ENCODE measurements at places on chromosomes 5 and 9.
A peak's percentile ranks its signal among the peaks of the same experiment; 100 is the strongest.

- DNase-seq = no peak
Measured at GRCh38 chr5:180095545-180095944, 24.0 kb upstream of the RNF130 start.

GRCh38 chr5:127011153-127011552, 19.2 kb downstream of the MARCHF3 start:
- DNase-seq = peak; percentile 82

DNA sequence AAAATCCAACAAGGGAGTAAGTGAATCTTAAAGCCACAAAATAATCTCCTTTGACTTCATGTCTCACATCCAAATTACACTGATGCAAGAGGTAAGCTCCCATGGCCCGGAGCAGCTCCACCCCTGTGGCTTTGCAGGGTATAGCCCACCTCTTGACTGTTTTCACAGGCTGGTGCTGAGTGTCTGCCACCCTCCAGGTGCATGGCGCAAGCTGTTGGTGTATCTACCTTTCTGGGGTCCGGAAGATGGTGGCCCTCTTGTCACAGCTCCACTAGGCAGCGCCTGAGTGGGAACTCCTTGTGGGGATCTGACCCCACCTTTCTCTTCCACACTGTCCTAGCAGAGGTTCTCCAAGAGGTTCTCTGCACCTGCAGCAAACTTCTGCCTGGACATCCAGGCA, 1051.1 kb upstream of the CDH6 start:
- no peak for DNase-seq

DNA sequence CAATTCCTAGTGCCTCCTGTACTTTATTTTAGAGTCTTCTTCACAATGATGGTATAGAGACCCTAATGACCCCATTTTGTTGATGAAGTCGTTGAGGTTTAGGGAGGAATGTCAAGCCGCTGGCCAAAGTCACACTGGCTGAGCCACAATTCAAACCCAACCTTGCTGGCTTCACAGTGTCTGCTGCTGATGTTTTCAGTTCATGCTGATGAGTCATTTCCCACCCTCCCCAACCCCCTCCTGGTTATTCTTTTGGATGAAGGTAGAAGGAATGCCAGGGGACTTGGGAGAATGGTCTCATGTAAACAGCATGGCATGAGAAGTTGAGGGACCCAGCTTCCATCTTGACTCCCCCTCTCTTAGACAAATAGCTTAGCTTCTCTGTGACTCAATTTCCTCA, 68.6 kb downstream of the TMEM252 start:
- no peak for DNase-seq

- no peak for DNase-seq
Measured at GRCh38 chr5:78521455-78521854, 127.1 kb downstream of the LHFPL2 start.

DNA sequence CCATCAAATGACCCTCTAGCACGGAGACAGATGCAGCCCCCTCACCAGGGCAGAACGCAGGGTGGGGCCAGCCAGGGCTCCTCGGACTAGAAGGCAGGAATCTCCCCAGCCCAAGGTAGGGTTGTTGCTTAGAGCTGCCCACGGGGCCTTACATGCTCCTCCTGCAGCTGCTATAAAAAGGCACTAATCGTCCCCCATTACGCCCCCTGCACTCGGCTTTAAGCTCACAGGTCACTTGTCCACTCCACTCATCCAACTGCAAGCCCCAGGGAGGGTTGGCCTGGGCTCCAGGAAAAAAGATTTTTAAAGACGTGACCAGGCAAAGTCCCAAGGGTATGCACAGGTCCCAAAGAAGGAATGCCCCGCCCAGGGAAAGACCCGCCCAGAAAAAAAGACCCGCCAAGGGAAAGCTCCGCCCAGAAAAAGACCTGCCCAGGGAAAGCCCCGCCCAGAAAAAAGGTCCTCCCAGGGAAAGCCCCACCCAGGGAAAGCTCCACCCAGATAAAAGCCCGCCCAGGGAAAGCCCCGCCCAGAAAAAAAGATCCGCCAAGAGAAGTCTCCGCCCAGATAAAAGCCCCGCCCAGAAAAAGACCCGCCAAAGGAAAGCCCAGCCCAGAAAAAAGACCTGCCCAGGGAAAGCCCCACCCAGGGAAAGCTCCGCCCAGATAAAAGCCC, 11.1 kb downstream of the GRIN1 start:
- no peak for DNase-seq

DNA sequence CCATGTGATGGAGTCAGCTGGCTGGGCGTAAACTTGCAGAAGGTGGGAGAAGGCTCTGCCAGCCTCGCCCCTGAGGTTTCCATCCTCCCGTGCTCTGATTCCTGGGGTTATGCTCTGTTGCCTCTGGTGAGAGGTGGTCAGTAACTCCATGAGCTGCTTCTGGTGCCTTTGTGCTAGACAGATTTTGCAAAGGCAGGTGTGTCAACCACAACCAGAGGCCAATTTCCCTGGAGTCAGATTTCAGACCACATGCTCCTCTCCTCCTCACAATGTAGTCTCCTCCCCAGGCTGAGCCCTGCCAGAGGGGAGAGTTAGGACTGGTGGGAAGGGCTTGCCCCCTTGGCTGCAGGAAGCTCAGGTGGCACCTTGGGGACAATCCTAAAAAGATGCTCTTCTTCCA, 38.8 kb upstream of the TENT4A start:
- no peak for DNase-seq
